Natural killer cell treated with Interleukin-12 subunit alpha and Interleukin-12 subunit beta and Interleukin-15 and Interleukin-18, amount 100 ng/mL, for 72 hours (primary cell): ENCODE measurements at places on chromosomes 1 and 21.

GRCh38 chr1:55420929-55421716, 206.0 kb upstream of the USP24 start:
- no peaks in the 10 kb centered on the region for H3K36me3 ChIP-seq
- H3K27ac ChIP-seq: no peak overlapping the region
- H3K27me3 ChIP-seq: peaks cover 24% of the 10 kb centered on the region
- H3K4me1 ChIP-seq: no peaks in the 10 kb centered on the region

DNA sequence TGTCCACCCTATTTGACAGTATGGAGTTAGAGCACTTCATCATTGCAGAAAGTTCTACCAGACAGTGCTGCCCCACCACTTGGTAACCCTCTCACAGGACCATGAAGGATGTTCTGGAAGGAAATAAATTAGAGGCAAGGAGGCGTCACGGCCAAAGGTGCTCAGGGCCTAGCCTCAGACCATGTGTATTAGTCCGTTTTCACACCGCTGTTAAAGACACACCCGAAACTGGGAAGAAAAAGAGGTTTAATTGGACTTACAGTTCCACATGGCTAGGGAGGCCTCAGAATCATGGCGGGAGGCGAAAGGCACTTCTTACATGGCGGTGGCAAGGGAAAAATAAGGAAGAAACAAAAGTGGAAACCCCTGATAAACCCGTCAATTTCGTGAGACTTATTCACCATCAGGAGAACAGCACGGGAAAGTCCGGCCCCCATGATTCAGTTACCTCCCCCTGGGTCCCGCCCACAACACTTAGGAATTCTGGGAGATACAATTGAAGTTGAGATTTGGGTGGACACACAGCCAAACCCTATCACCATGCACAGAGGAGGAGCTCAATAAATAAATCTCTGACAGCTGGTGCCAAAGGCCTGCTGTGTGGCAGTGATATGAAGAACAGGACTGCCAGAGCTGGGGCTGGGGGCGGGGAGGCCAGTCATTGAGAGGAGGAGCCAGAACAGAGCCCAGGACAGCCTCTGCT, 75.8 kb downstream of the FHAD1 start:
- H3K36me3 ChIP-seq: peaks cover 10% of the 10 kb centered on the region
- no peak for DNase-seq
- H3K4me3 ChIP-seq: no peak overlapping the region

DNA sequence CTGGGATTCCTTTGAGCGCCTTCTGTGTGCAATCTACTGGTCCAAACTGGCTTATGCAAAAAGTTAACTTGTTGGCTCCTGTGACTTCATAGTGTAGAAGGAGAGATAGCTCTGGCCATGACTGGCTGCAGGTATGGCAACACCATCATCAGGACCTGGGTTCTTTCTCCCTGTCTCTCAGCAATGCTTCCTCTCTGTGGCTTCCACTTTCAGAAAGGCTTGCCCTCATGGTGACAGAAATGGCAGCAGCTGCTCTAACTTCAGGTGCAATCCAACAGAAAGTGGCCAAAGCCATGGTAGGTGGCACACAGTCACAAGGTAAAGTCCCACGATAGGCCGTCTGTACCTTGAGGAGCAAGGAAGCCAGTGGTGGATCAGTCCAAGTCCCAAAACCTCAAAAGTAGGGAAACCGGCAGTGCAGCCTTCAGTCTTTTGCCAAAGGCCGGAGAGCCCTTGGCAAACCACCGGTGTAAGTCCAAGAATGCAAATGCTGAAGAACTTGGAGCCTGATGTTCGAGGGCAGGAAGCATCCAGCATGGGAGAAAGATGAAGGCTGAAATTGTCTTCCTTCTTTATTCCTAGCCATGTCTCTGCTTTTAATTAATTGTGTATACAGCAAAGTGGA, 45.0 kb downstream of the ZBTB40 start:
- no peak overlapping the region for H3K4me3 ChIP-seq
- DNase-seq: no peak
- peaks cover 6% of the 10 kb centered on the region for H3K36me3 ChIP-seq
- H3K27ac ChIP-seq: no peak overlapping the region
- no peaks in the 10 kb centered on the region for H3K4me1 ChIP-seq

DNA sequence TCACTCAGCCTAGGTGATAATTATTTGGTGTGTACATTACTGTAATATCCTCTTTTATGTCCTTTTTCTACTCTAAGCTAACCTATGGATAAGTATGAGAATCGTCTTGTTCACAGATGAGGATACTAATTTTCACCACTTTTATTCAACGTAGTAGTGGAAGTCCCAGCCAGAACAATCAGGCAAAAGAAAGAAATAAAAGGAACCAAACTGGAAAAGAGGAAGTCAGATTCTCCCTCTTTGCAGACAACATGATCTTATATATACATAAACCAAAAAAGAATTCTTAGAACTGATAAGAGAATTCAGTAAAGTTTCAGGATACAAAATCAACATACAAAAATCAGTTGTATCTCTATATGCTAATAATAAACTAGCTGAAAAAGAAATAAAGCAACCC, 12.6 kb upstream of the RGL1 start:
- no peak for DNase-seq
- H3K4me3 ChIP-seq: no peak overlapping the region
- peaks cover 25% of the 10 kb centered on the region for H3K27me3 ChIP-seq
- H3K4me1 ChIP-seq: no peaks in the 10 kb centered on the region
- no peak overlapping the region for H3K27ac ChIP-seq

DNA sequence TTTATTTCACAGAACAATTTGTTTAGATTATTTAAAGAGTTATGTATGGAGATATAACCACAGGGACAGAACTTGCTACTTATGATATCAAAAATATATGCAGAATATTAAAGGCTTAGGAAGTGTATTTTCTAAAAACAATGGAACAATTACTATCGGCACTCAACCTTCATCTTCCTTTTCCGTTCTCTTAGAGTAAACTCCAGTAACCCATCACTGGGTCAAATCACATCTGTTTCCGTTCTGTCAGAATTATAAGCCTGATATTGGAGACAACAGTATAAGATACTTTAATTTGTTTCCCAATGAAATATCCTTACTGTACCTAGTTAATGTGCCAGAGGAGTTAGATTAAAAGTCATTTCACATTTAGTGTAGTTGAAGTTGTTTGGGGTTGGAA, 32.2 kb downstream of the DTL start:
- H3K4me1 ChIP-seq: no peaks in the 10 kb centered on the region
- H3K27me3 ChIP-seq: no peaks in the 10 kb centered on the region
- no peak for DNase-seq
- peaks cover 7% of the 10 kb centered on the region for H3K36me3 ChIP-seq
